HEK293T (cell line): ENCODE measurements at places on chromosomes 12 and 14.
A peak's percentile ranks its signal among the peaks of the same experiment; 100 is the strongest.

DNA sequence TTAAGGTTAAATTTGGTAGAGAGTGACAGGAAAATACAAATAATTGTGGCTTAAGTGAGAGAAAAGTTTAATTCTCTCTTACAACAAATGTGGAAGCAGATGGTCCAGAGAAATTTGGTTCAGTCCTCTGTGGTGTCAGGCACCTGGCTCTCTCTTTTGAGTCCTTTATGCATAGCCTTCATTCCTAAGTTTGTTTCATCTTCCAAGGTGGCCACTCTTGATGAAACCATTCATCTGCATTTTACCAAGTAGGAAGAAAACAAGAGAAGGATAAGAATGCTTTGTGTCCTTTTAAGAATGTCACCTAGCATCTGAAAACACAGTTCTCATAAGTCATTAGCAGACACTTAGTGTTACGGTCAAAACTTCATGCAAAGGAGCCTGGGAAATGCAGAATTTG lies 442.5 kb downstream of the CCER1 start:
- DNase-seq, result no peak

- DNase-seq, result no peak
Measured at GRCh38 chr14:104687601-104688504, 1.6 kb upstream of the INF2 start.

GRCh38 chr12:55925870-55926737 lies 1.6 kb downstream of the PYM1 start:
- no peak for DNase-seq

DNA sequence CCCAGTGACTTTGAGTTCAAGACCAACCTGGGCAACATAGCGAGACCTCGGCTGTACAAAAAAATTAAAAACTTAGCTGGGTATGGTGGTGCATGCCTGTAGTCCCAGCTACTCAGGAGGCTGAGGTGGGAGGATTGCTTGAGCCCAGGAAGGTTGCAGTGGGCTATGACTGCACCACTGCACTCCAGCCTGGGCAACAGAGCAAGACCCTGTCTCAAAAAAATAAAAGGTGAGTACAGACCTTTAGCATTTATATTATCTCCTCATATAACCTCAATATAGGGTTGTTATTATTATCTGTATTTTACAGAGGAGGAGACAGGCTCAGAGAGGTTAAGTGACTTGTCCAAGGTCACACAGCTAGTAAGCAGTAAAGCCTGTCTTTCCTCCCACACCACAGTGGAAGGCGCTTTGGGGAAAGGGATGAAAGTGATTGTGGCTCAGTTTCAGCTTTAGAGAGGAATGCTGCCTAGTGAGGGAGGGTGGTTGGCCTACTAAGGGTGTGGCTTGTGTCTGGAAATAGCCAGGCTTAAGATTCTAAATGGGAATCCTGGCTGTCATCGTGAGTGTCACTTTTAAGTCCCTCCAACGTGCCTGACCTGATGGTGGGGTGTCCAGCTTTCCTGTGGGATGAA lies 7.2 kb downstream of the TPCN1 start:
- DNase-seq, result no peak

- no peak for DNase-seq
Measured at GRCh38 chr14:48914382-48914781, 671.8 kb downstream of the RPS29 start.

DNA sequence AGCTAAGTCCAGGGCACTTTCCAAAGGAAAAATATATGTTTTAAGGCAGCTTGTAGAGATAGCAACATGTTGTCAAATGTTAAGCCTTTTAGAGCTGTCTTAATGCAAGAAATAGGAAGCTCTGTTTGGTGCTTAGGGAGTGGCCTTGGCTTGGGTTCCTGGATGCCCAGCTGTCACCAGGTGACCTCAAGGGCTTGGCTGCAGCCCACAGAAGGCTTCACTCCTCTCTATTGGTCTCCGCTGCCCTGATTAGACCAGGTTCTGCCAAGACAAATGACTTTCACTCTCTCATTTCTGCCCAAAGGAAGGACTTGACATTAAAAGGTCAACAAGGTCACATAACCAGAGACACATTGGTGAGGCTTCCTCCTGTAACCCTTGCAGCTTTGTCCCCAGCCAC lies 76.8 kb downstream of the WSCD2 start:
- no peak for DNase-seq

- DNase-seq, result no peak
Measured at GRCh38 chr12:71786829-71787228, 32.2 kb downstream of the RAB21 start.

DNA sequence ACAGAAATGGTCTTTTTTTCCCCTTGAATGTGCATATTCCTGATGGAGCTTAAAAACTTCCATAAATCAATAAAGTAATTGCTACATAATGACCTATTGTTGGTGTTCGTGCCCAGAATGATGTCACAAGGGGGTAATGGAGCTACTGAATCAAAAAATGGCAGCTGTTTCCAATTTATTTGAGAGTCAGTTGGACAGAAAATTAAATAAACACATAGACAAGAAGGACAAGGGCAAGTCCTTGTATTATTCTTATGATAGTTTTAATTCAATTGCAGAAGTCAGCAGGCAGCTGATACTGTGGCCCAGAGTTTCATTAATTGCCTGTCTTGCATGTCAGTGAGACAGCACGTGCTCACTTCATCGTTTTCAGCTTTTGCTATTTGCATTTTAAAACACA lies 473.5 kb downstream of the ETNK1 start:
- DNase-seq, result no peak

- no peak for DNase-seq
Measured at GRCh38 chr12:52835271-52836041, 1.3 kb upstream of the KRT79 start.

GRCh38 chr14:23930742-23931141 lies 22.8 kb upstream of the DHRS4 start:
- DNase-seq, result no peak

GRCh38 chr12:50314636-50315312 lies 31.5 kb upstream of the LIMA1 start:
- peak; percentile 68 for DNase-seq

DNA sequence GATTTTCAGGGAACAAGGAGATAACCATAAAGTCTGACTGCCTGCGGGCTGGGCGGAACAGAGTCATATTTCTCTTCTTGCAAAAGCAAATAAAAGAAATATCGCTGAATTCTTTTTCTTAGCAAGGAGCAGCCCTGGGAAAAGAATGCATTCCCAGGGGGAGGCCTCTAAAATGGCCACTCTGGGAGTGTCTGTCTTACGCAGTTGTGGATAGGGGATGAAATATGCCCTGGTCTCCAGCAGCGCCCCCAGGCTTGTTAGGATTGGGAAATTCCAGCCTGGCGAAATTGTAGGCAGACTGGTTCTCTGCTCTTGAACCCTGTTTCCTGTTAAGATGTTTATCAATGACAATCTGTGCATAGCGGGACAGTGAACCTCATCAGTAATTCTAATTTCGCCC lies 40.5 kb downstream of the PCNX1 start:
- DNase-seq, result no peak

DNA sequence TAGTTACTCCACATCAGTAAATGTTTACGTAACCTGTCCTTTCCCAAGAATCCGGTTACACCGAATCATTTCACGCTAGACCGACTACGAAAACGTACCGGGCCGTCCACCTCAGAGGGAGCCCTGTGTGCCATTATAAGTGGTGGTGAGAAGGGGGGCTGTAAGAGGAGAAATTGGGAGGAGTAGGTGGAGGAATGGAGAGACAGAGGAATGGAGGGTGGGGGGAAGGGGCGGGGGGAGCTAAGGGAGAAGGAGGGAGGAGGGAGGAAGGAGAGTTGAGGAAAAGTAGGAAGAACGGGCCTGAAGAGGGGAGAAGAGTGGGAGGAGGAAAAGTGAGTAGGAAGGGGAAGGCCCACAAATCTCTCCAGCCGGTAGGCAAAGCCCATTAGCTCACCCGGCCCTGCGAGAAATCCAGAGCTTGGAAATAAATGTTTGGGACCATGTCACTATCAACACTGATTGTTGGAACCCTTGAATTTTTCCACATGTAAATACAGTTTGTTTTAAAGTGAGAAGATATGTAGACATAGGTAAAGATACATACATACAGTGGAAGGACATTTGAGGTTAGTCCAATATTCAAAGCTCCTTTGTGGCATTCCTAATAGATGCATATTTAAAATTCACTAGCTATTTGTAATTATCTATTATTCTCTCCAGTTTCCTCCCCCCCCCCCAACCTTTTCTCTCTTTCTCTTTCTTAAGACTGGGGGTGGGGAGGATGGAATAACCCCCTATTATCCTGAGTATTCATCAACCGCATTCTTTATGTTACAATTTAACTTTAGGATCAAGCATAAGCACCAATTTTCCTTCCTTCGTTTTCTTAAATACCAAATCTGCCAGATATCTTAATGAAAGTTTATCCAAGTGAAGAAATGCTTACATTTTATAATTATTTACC lies 2.1 kb upstream of the FOXG1 start:
- peak; percentile 34 for DNase-seq

- DNase-seq, result no peak
Measured at GRCh38 chr14:99273766-99274345, 1.9 kb upstream of the BCL11B start.

DNA sequence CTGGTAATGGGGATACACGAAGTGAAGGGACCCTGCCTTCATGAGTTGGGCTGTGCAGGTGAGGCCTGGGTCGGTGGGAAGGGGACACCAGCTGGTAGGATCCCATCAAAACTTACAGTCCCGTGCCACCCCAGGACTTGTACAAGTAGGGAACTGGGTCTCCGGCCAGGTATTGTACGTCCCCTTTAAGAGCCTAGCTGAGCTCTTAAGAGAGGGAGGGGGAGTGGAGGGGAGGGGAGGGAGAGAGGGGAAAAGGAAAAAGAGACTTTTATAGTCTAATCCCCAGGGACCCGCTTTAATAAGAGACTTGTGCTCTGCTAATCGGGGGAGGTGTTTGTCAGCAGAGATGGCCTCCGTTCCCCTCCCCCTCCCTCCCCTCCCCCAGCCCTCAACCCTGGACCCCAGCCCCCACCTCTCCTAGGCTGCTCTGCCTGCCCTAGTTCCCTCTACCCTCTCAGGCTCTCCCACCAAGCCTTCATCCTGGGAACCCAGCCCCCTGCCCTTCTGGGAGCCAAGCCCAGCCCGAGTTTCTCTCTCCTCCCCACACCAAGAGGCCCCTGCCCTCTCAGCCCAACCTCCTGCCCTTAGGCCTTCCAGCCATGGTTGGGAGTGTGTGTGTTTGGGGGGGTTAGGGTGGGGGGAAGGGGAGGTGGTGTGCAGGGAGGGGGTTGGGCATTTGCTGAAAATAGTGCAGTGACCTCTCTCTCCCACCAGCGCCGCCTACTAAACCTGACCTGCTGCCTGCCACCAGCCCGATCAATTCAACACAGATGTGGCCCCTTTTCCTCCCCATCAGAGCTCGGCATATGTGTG lies 2.6 kb downstream of the GDF11 start:
- peak; percentile 60 for DNase-seq

DNA sequence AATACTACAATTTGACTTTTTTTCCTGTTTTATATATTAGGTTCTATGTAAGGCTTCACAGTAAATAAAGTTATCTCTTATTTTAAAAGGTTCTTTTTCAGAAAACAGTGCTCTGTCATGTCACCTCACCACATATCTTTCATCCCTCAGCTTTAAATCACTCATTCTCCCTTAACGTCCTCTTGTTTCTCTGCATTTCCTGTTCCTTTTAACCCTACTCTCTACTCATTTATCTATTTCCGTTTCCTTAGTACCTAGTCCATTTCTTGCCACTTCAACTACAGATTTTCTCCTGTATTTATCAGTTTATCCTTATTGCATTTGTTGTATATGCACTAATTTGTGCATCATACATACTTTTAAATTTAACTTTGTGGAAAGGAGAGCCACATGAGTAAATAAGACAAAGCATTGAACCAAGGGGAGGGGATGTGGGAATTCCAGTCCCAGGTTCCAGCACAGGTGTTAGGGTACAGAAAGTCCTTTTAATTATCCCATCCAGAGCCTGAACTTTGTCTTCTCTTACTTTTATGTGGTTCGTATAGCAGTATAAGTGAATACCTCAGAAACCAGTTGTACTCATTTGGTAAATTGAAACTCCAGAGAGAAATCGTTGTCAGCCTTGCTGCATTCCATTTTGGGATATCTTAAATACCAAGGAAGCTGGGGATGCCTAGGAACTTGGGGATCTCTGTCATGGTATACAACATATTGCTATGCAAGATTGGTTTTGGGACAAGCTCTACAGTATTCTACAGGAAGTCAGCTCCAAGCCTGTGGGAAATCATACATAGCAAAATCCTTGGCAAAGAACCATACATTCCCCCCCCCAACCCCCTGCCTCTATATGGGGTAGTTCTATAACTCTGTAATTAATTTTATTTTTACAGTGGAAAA lies 120.5 kb downstream of the DIP2B start:
- DNase-seq, result no peak

GRCh38 chr12:89384050-89384758 lies 31.9 kb upstream of the DUSP6 start:
- DNase-seq, result no peak
